NCI-H1417 (cell line): ENCODE measurements at places on chromosomes 5 and 9.
A peak's percentile ranks its signal among the peaks of the same experiment; 100 is the strongest.

DNA sequence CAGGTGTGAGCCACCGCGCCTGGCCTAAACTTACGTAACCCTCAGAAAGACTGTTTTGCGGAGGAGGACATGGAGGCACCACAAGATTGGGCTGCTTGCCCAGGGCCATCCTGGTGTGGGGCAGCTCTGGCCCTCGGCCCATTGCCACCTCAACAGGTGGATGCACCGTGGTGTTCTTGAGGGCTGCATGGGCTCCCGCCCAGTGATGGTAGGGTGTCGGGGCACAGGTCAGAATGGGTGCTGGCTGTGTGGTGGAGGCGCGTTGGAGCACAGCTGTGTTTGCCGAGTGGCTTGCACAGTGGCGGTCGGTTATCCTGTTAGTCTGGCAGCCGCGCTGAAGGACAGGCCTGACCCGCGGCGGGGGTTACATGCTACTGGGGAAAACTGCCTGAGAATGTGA, 196.9 kb downstream of the CACNA1B start:
- no peak for DNase-seq

DNA sequence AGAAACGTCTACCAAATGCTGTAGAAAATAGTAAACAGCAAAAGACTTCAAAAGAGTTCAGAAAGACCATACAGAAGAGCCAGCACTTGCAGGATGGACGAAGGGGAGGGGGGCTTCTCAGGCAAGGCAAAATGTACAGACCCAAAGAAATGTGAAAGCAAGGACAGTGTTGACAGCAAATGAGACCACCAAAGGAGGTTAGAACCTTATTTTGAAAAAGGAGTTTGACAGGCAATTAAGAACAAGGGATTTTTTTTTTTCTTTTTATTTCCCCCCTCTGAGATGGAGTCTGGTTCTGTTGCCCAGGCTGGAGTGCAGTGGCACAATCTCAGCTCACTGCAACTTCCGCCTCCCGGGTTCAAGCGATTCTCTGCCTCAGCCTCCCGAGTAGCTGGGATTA, 223.2 kb downstream of the EFNA5 start:
- no peak for DNase-seq

DNA sequence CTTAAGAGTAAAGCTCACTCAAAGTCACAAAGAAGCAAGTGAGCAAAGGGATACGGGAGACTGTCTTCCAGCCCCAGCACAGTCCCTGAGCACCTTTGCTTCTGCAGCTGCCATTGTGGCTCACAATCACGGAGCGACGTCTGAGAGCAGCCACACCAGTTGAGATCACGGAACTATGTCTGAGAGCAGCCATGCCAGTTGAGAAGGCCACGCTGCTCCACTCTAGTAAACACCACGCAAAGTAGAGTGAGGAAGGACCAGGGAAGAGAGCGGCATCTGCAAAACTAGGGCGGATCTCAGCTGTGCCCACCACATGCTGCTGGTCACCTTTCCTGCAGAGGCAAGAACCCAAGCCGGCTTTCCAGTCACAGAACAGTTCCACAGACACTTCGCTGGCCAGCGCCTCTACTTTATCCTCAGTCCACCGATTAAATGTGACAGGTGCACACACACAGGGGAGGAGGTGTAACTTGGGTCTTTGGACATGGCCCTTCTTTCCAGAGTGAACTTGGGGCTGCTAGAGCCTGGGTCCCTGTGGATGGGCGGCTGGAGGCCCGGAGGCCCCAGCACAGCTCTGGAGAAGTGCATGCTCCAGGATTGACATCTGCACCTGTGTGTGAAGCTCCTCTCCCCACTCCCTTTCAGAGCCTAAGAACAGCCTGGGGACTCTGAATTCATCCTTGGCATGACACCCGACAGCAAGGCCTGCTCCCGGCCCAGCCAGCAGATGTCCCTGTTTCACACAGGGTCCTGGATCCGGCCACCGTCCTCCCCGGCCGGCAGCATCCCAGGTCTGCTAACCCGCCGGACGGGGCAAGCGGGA, 324.9 kb upstream of the IRX4 start:
- DNase-seq: peak; percentile 9

DNA sequence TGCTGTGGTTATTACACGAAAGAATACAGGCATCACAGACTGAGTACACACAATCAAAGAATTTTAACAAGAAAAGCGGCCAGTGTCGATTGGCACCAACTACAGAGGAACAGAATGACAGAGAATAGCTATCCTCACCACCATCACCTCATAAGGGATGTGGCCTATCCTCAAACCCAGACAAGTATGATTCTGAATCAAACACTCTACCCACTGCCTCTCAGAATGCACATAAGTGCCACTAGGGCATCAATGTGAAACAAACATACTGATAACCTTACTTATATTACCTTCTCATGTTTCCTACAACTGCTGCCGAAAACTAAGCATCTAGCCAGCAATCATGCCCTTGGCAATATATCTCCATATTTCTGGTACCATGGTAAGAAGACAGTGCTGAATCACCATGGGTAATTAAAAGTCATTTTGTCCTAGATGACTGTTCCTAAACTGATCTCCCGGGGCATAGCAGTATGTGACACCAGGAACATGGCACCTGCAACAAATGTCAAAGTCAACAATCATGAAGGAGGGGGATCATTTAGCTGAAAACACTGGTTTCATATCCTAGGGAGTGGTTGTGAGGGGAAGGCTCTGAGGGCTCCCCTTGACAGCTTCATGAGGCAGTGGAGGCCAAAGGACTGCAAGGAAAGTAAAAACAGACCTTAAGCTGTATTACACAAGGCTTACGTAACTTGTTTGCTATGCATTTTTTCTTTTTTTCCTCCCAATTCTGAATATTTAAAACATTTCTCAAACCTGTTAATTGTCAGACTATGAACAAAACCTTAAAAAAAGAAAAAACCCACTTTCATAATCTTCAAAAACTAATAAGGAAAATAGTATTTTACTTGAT, 88.3 kb downstream of the LHFPL2 start:
- DNase-seq: no peak

GRCh38 chr9:90092508-90092907, 487.7 kb downstream of the GADD45G start:
- no peak for DNase-seq

DNA sequence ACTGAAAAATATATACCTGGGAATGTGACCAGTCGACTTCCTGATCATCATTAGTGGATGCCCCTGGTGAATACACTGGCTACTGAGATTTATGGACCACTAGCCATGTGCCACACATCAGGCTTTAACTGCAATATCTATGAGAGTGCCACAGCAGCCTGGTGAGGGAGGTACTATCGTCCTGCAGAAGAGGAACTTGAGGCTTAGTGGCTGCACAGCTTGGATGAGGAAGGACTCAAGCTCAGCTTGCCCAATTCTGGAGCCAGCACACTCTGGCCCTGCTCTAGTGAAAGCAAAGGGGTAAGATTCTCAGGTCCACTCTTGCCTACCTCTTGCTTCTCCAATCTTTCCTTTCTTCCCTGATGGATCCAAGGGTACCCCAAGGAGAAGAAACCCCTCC, 129.3 kb downstream of the ENTREP1 start:
- DNase-seq: no peak

GRCh38 chr9:114207845-114208244, 52.5 kb downstream of the COL27A1 start:
- DNase-seq: no peak

DNA sequence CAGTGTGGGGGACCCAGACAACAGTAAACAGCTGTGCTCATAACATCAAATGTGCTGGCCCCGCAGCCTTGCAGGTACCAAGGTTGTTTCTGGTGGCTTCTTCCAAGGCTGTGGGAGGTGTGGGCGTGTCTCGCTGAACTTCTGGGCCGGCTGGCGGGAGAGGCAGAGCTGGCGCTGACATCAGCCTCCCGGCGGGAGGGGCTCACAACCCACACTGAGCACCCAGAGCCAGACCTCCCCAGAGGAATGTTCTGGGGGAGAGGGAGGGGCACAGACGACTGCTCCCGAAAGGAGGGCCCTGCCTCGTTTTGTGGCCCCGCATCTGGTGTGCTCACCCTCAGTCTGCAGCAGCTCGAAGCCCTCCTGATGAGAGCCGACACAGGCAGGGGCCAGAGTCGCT, 6.9 kb upstream of the SLC12A7 start:
- no peak for DNase-seq

GRCh38 chr5:76277736-76278135, 125.3 kb upstream of the IQGAP2 start:
- DNase-seq: no peak

GRCh38 chr5:135592312-135593045, 13.7 kb upstream of the CXCL14 start:
- DNase-seq: no peak

DNA sequence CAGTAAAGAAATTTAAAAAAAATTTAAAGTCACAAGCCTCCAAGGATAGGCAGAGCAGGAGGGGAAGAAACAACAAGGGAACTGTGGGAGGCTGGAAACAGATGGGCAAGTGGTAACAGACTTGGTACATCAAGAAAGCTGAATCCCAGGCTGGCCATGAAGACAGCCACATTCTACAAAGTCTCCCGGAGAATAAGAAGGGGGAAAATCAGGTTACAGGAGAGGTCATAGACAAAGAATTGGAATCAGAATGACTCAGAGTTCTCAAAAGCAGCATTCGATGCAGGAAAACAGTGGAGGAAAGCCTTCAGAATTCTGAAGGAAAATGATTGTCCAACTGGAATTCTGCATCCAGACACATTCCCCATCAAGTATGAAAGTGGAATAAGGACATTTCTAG, 129.7 kb downstream of the ADAMTS2 start:
- no peak for DNase-seq

GRCh38 chr9:82320566-82320965, 332.0 kb downstream of the SPATA31D1 start:
- no peak for DNase-seq

DNA sequence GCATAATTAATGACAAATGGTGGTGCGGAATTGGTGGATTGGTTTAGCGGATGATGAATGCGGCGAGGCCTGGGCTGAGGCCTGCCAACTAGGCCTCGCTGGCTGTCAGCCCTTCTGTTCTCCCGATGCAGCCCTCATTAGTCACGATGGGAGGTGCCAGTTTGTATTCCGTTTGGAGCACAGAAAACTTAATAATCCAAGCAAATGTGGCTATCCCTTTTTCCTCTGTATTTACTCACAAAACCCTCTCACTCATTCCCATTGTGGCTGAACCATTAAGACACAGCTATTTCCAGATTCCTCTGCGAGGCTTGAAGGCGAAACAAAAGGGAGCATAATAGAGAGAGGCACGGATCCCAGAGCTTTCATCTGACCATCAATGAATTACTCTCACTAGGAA, 114.3 kb downstream of the MVB12B start:
- peak; percentile 43 for DNase-seq

GRCh38 chr9:105281926-105282325, 37.5 kb downstream of the SLC44A1 start:
- DNase-seq: no peak

DNA sequence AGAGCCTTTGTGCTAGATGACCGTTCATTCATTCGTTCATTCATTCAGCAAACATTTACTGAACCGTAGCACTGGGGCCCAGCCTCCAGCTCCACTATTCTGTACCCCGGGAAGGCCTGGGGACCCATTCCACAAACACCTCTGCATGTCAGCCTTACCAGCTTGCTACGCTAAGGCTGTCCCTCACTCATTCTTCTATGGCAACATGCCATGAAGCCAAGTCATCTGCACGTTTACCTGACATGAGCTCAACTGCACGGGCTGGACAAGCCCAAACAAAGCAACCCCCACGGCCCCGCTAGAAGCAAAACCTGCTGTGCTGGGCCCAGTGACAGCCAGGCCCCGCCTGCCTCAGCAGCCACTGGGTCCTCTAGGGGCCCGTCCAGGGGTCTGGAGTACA, 6.0 kb downstream of the CEL start:
- DNase-seq: no peak

- peak; percentile 1 for DNase-seq
These were observed 45.7 kb upstream of the SLCO4C1 start for GRCh38 chr5:102341681-102342288.

GRCh38 chr5:178170455-178170854, 16.7 kb downstream of the GMCL2 start:
- DNase-seq: no peak

GRCh38 chr5:132418881-132419280, 49.4 kb downstream of the SLC22A5 start:
- peak; percentile 3 for DNase-seq

DNA sequence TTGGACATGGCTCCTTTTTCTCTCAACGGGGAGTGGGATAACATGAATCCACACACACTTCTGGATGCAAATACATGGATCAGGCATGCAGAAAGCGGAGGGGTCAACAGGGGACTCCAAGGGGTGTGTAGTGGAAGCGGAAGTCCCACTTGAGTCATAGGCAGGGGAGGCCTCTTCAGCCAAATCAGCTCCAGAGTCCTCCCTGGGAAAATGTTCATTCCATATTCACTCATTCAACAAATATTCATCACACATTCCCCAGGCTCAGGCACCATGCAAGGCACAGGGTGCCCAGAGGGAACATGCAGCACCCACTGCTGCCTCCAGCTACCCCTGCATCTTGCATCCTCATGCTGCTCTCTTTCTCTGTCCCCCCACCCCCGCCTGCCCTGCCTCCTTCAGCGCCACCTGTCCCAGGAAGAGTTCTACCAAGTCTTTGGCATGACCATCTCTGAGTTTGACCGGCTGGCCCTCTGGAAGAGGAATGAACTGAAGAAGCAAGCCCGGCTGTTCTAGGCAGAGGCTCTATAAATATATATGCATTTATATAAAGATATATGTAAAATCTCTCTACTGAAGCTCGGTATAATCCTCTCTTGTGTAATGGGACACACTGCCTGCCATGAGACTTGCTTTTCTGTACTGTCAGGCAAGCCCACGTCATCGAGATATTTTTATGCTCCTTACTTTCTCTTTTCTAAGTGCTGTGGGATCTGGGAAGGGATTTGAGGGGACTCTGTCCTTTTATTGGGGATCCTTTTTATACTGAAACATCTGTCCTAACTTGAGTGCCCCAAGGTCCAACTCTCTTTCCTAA, 13.6 kb upstream of the AFAP1L1 start:
- no peak for DNase-seq

DNA sequence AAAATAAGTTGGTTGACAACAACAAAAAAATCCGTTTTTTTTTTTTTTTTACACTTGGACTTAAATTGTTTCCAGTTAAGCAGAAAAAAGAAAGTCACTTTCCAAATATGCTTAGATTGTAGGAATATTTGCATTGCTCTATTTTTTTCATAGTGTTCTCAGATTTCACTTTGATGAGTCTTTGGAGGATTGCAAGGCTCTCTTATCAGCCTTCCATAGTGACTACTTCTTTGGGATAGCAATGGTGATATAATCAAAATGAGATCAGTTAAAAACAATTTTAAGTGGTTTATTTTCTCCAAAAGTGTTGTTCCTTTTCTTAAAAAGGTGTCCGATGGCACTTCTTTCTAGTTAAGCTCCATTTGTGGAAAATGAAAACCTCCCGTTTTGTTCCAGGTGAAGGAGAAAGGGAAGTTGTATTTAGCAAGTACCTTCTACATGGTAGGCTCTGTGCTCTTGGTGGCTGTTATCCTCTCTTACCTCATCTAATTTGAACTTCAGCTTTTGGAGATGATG, 3.9 kb downstream of the RASGRF2 start:
- DNase-seq: peak; percentile 6

GRCh38 chr5:145579301-145579700, 255.8 kb downstream of the PRELID2 start:
- DNase-seq: no peak

- no peak for DNase-seq
These were observed 48.8 kb downstream of the BARX1 start for GRCh38 chr9:93906195-93906880.
